ENCODE measurements at places on chromosomes 3 and 15.

GRCh38 chr3:31748281-31748932 is 215.7 kb downstream of the STT3B start:
- DNase-seq, result no peak

- DNase-seq, result no peak
These were observed 58.6 kb upstream of the TPM1 start for GRCh38 chr15:62983956-62984355.

DNA sequence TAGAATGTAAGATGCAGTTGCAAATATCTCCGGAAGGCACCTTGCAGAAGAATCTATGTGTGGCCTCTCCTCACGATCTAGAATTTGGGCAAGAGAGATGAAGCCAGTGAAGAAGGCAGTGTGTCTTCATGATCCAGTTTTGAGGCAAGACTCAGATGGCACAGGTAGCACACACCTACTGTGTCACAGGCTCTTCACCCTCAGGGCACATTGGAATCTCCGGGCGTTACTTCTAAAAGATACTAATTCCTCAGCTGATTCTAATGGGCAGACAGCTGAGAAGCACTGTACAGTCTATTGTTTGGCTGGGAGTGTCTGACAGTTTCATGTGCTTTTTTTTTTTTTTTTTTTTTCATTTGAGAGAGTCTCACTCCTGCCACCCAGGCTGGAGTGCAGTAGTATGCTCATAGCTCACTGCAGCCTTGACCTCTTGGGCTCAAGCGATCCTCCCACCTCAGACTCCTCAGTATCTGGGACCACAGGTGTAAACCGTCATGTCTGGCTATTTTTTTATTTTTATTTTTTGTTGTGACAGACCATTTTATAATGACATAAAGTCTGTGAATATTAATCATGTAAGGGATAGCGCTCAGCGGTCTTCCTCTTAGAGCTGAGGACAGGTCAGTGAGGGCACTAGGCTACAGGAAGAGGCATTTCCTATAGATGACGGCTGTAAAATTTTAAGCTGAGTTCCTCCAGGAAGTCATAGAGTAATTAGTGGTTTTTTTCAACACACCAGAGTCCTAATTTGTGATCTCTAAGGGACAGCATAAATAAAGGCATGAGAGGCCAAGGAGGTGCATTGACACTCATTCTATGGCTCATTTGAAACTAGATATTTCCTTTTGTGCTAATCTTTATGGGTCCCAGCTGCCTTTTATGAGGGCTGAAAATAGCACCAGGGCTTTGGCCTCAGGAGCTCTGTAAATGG is 4.0 kb downstream of the C3orf52 start:
- no peak for DNase-seq

DNA sequence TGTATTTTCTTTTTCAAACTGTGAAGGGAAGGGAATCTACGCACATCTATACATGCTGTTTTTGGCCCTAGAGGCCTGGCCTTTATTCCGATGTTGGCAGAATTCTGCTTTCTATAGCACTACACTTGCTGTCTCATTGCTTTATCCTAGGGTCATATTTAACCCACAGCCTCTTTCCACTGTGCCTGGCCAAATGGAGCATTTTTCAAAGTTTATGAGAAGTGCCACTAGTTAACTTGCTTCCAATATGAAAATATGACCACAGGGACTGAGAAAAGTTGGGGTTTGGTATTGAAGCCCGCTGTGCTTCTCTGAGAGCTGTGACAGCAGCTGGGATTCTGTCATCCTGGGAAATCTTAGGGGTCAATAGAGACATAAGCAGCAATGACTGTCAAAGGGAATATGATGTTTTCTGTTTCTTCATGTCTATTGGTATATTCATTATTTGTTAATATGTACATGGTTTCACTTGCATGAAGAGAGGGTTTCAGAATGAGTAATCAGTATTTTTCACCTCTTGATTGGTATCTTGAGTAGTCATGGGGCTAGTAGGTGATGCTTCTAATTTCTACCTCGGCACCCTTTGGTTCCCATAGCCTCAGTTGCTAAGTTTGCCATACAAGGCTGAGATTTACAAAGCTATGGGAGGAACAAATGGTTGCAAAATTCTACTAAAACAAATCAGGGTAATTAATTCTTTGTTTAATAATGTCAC is 275.8 kb upstream of the RBMS3 start:
- DNase-seq, result no peak

DNA sequence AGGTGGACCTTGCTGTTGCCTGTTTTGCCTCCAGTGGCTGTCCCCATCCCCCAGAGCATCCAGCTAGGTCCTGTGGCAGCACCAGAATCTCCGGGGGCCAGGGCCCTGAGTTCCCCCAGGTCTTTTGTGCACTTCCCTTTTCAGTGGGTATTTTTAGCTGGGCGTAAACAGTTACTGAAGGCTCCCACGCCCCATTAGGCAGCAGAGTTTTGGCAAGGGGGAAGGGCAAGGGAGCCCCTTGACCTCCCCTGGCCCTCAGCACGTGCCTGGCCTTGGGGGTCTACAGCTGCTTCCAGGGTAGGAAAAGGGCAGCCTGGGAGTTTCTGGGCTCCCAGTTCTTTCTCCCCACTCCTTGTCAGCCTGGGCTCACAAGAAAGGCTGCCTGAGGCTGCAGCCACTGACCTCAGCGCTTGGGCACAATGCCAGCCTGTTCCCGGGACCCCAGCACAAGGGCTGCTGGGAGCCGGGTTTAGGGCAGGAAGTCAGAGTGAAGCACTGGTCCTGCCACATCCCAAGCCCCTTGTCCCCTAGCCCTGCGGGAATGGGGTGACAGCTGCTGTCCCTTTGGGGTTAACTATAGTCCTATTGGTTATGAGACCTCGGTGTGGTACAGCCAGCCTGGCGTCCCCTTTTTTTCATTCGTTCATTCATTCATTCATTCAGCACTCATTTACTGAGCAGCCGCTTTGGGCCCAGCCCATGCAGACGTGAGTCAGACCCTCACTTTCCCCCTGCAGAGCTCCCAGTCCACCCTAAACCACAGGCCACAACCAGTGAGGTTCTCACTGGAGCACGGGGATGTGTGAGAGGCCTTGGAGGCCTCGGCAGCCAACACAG is 8.4 kb downstream of the CSK start:
- peak; percentile 87 for DNase-seq

DNA sequence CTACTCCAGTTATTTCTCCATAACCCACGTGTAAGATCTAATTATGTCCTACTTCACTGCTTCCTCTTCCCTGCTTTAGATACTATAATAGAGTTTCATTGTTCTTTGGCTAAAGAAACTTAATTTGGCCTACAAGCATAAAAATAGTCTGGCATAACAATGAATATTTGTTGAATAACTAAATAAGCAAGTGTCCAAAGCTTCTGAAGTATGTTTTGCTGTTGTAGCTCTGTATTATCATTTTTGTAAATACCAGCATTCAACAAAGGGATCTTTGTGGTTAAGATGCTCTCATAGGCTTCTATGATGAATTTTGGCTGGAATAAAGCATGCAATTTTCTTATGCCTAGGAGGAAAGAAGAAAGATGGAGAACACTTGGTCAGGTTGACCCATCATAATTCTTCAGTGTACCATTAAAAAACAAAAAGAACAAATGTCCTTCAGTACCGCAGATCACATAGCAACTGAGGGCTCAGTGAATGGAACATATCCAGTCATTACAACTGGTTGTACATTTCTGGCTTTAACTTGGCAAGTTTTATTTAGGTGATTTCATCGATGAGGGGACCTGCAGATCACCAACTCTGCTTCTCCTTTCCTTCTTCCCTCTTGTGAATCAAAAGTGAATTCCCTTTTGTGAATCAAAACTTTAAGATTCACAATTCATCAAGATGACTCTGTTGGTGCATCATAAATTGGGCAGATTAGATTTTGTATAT is 465.9 kb upstream of the TGFBR2 start:
- DNase-seq, result no peak

DNA sequence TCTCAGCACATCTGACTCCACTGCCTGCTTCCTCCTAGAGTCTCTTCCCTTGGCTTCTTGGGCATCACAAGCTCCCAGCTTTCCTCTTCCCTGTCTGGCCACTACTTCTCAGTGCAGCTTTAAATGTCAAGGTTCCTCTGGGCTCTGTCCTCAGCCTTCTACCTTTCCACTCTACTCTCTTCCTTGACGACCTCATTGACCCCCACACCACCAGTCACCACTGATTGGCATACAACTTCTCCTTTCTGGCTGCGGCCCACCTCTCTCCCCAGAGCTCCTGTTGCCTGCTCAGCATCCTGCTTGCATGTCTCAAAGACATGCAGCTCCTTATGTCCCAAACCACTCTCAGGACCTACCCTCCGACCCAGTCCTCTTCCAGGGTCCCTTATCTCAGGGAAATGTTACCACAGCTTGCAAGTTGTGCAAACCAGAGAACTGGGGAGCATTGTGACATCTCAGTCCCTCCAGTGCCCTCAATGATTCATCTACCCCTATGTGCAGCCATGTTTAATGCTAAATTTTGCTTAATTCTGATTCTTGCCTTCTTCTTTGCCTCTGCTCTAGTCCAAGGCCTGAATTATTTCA is 49.9 kb downstream of the TRPM1 start:
- no peak for DNase-seq

- no peak for DNase-seq
These were observed 60.6 kb downstream of the CD200R1L start for GRCh38 chr3:112786002-112786590.

DNA sequence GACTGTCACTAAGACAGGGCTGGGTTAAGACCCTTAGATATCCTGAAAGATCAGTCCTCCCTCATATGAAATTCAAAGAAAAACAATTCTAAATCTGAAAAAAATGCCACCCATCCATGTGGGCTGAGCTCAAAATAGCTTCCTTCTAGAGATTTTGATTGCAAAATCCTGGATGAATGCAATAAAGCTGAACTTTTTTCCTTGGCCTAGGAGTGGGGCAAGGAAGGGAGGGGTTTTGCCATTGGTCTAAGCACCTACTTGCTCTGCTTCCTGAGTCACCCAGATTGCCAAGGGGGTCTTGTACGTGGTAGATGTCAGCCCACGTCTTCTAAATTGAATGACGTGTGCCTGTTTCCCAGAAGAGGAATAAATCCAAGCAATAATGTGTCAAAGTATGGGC is 15.3 kb upstream of the SMAD3 start:
- DNase-seq, result no peak

DNA sequence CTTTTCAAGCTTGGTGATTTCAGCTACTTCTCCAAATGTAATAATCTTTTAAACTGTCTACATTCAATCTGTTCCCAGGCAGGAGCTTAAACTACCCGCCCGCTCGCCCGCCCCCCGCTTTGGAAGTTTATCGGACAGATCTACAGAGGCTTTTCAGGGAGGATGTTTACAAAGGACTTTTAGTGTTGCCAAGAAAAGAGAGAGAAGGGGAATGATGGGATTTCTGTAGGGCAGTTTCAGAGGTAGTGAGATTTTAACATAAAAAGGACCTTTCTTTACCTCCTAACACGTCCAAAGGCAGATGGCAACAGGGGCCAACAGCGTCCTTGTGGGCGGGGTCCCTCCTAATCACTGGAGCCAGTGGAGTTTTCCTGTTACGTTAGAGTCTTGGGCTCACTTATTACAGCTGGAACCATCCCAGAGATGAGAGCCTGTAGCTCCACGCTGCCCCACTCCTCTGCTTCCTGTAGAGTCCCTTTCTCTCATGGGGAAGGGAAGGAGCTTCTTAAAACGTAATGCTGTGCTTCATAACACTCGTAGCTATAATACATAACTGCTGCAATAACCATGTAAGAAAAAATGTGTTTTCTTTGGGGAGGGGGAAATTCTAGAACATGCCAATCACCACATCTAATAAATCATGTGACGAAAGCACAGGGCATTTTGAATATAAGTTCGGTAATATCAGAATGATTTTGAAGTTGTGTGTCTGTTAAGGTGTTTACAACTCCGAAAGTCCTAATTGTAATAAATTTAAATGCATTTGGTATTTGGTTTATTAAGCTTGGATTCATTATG is 30.9 kb downstream of the HES1 start:
- DNase-seq, result peak; percentile 70

GRCh38 chr15:100588638-100589242 is 13.2 kb downstream of the LINS1 start:
- no peak for DNase-seq

- DNase-seq, result no peak
These were observed 64.9 kb downstream of the IQSEC1 start for GRCh38 chr3:13008155-13008995.

- DNase-seq, result no peak
These were observed 196.3 kb downstream of the FMN1 start for GRCh38 chr15:32998182-32998581.

GRCh38 chr15:100373120-100373896 is 31.5 kb upstream of the ADAMTS17 start:
- DNase-seq, result no peak

- DNase-seq, result no peak
These were observed 25.1 kb downstream of the ADCY5 start for GRCh38 chr3:123423806-123424205.

DNA sequence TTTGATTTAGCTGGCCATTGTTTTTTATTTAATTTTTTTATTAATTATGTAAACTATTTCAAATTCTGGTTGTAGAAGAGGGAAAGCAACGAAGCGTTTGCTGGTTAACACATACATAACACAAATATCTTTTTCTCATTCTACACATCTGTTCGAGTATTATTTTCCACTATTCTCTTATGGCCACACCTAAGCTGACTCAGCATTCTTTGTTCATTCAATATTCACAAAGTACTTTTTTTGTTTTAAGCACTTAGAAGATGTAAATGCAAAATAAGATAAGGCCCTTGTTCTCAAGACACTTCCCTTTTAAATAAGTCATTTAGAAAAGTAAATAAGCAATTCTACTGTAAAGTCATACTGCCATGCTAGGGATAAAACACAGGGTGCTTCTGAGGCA is 45.4 kb downstream of the CADM2 start:
- DNase-seq, result no peak

GRCh38 chr3:127276396-127276795 is 11.4 kb downstream of the PRR20G start:
- no peak for DNase-seq
